Spinal cord (tissue), 10 donors: ENCODE measurements at places on chromosomes 7 and 10. TPM values are rescaled to one million over a fixed set of nuclear protein-coding genes. Genes with fewer than 3 reads are reported as not detected.

Gene ANXA8
- 0.20 TPM for total RNA-seq

Gene SPDYE1
- total RNA-seq: 0.10 TPM

Gene VGF
- 19.9 TPM for total RNA-seq

Gene DHTKD1
- 43.8 TPM for total RNA-seq

Gene FBH1
- 95.5 TPM for total RNA-seq

Gene CCSER2
- total RNA-seq: 108 TPM

Gene SRRM3
- total RNA-seq: 7.8 TPM

Gene TRIM50
- total RNA-seq: 0.22 TPM

Gene SNX10
- 92.3 TPM for total RNA-seq

Gene ANXA8L1
- total RNA-seq: not detected

Gene CHAT
- total RNA-seq: 0.61 TPM

Gene CCNY
- total RNA-seq: 60.1 TPM

Gene PLAC9
- 81.7 TPM for total RNA-seq

Gene ITIH2
- 31.6 TPM for total RNA-seq

Gene IKZF1
- 4.0 TPM for total RNA-seq

Gene NKX2-3
- total RNA-seq: not detected

Gene BMPR1A
- 84.0 TPM for total RNA-seq

Gene CALN1
- 14.7 TPM for total RNA-seq

Gene ANKRD30A
- not detected for total RNA-seq

Gene CCDC172
- not detected for total RNA-seq

Gene CTAGE8
- 2.6 TPM for total RNA-seq

Gene CHN2
- 17.9 TPM for total RNA-seq

Gene SPDYE8
- total RNA-seq: 0.06 TPM

Gene MET
- total RNA-seq: 27.8 TPM

Gene ADARB2
- total RNA-seq: 4.1 TPM

Gene RET
- total RNA-seq: 49.9 TPM

Gene C7orf57
- total RNA-seq: 1.8 TPM

Gene BAIAP2L1
- total RNA-seq: 2.0 TPM

Gene TMEM176B
- total RNA-seq: 50.6 TPM

Gene SFMBT2
- total RNA-seq: 18.3 TPM

Gene NXPH1
- 17.1 TPM for total RNA-seq

Gene STAM
- 55.3 TPM for total RNA-seq

Gene CPEB3
- total RNA-seq: 9.0 TPM
